Stimulated activated CD4-positive, alpha-beta T cell treated with anti-CD3 and anti-CD28 coated beads, Interleukin-15, amount 100 ng/mL, for 1 hour (primary cell): ENCODE measurements at places on chromosomes 1 and 21.
A peak's percentile ranks its signal among the peaks of the same experiment; 100 is the strongest.

DNA sequence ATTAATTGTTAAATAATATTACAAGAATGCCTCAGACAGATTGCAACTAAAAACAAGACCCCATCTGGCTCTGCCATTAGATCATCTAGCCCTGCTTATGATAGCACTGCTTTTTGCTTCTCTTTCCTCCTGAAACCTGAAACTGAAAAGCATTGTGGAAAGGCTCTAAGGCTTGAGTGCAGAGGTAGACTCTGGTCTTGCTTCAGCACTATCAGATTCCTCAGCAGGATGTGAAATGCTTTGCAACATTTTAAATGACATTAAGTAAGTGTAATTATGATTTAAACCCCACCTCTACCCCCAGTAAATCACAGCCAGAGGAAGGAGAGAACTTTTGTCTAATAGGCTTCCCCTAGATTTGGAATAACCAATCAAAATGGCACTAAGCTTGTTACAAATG, 32.9 kb downstream of the PHC2 start:
- DNase-seq, result no peak

DNA sequence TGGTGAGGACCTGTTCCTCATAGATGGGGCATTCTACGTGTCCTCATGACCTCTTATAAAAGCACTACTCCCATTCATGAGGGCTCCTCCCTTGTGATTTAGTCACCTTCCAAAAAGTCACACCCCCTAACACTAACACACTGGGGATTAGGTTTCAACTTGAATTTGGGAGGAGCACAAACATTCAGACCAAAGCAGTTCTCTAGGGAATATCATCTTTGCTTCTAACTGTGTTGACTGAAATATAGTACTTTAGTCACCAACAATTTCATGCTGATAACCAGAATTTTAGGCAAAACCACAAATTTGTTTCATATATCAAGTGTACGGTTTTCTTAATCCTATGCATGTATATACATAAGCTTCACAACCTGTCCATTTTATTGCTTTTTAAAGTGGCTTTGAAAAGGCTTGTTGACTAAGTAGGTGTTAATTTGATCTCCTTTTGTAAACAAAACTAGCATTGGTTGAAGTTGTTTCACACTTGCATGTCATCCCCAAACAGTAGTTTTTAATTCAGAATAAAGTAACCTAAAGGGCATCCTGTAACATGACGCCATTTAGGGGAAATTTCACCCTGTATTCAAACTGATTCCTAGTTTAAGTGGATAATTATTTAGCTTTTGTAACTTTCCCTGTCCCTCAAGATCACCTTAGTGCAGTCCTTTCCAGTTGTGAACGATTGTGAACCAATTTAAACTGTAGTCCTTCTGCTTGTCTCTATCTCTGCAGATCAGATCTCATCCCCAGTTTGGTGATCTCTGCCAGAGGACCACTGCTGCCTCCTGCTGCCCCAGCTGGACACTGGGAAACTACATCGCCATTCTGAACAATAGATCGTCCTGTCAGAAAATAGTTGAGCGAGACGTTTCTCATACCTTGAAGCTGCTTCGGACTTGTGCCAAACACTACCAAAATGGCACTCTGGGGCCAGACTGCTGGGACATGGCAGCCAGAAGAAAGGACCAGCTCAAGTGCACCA, 141.1 kb downstream of the TLR5 start:
- DNase-seq, result no peak

- no peak for DNase-seq
Measured at GRCh38 chr1:67793562-67793961, 39.7 kb downstream of the GNG12 start.

- DNase-seq, result no peak
Measured at GRCh38 chr1:19274636-19275035, 13.9 kb downstream of the AKR7A3 start.

DNA sequence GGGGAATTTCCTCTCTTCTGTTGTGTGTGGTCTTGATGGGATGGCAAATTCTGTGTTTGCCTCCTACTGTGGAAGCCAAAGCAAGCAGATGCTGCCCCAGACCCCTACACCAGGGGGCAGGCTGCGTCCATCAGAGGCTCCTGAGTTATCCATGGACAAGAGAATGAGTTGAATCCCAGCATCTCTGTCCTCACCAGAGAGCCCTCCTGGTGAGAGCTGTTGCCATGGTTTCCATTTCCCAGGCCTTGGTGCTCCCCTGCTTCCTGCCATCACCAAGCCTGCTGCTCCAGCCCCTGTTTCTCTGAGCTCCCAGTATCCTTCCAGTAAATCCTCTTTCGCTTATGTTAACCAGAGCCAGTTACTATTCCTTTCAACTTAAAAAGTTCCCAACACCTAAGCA, 20.4 kb upstream of the GNG12 start:
- no peak for DNase-seq

- no peak for DNase-seq
Measured at GRCh38 chr1:25469177-25469576, 38.5 kb downstream of the MACO1 start.

GRCh38 chr21:41280115-41280919, 36.3 kb upstream of the FAM3B start:
- DNase-seq, result no peak

- DNase-seq, result no peak
Measured at GRCh38 chr1:242886137-242886536, 361.6 kb upstream of the PLD5 start.

- DNase-seq, result no peak
Measured at GRCh38 chr1:210022044-210022443, 84.0 kb downstream of the SYT14 start.

DNA sequence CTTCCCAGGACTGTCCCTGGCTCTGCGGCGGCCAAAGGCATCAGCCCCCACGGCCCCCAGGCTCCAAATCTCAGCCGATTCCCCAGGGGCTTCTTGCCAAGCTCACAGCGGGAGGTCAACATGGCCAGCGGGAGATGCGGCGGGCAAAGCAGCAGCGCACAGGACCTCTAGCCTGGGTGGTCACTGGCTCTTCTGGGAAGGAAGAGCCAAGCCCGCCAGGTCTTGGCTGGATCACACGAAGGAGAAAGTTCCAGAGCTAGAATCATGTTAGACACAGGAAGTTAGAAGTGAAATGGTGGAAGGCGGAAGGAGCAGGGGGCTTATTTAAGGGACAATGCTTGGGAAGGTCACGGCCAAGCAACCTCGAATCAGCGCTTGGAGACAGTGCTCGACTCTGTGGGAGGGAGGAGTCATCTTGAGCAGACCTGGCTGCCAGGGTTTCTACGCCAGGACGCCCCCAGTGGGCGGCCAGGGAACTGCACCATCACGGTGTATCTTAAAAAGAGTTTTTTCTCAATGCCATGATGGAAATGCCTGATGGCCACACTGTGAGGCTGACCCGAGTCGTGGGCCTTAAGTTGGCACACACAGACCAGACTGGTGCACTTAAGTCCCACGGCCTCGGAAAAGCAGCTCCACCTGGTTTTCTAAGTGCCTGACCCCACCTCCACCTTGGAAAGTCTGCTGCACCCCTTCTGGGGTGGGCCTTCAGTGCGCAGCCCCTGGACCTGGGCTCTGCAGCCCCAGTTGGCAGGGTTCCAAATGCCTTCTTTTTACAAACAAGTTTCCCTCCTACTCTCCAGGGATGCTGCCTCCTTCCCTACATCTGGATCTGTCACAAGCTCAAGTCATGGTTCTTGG, 29.3 kb downstream of the SLC66A1 start:
- DNase-seq, result peak; percentile 50

DNA sequence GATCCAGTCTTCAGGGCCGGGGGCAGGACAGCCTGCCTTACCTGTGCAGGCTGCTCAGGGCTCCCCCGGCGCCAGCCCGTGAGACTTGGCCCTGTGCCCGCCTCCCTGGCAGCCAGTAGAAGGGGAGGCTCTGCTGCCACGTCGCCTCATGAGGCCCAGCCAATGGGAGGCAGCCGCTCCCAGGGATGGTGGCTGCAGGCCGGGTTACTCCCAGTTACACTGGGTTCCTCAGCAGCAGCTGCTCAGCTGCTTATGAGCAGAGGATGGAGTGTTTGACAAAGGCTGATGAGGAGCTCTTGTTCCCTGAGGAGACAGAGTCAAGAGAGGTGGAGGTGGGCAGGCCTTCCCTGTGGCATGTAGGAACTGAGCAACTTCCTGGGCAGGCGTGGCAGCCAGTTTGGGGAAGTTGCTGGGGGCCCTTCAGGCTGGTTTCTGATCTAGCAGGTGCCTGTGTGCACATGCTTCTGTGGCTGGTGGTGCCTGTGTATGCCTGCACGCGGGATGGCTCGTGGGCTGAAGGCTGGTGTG, 5.5 kb downstream of the MFSD2A start:
- no peak for DNase-seq

GRCh38 chr1:24822887-24823286, 77.6 kb downstream of the CLIC4 start:
- no peak for DNase-seq

DNA sequence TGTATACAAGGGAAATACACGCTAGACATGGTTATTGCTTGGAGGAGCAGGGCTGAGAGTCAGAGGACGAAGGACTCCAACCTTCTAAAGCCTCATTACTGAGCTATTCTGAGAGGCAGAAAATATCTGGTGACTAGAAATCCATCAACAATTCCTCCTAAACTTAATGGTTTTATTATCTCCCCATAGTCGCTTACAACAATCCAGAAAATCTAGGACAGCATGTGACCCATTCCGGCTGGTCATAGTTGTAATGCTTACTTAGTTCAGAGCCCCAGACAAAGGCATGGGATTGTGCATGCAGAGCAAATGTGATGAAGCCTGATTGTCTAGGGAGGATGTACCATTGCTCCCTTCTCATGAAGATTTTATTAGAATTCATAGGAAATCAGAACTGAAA, 114.5 kb upstream of the PLXNA2 start:
- DNase-seq, result no peak

DNA sequence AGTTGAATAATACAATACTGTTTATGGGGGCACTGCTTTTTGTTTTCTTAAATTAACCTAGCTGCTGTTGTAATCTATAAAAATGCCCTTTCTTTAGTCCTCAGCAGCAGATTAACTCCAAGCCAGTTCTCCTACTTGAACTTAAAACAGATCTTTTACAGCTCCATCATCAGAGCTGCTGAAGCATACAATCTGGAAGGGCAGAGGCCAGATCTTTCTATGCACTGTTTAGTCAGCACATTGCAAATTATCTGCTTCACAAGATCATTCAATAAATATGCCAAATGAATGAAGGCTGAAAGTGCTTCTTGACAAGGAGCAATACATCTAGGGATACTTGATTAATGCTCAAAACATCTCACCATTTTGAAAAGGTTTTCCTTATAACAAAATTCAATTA, 115.8 kb downstream of the PLPPR5 start:
- DNase-seq, result no peak

GRCh38 chr1:236819856-236820255, 24.8 kb downstream of the MTR start:
- DNase-seq, result no peak

DNA sequence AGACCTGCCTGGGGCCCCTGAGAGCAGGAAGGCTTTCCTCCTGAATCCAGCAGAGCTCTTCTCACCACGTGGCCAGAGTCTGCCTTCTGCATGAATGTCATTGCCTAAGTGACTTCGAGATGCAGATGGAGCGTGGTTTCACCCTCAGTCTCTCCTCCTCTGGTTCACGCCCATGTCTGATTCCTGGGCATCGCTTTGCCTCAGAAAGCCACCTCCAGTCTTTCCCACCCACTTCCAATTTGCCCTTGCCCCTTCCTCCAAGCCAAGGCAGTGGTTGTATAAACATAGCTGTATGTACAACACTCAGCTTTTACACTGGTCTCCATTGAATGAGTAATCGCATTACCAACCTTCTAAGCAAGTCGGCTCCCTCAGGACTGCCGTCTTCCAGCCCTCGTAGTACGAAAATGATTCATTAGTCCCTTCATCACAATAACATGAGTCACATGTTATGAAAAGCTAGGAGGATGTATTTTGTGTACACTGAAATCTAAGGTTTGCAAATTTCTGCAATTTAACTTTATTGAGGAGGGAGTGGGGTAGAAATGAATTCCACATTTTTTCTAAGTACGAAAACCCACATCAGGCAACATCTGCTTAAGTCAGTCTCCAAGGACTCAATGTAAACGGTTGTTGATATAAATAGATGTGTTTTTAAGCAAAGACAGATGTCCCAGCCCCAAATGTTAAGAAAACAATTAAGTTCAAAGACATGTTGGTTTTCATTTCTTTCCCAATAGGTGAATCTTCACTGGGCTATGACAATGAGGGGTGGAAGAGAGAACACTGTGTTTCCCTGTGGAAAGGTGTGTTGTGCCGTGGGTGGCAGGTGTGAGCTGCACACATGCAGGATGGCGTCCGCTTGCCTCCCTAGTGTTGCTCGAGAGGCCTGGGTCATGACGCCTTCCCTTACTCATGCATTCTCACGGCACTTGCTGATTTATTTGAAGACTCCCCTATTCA, 32.3 kb upstream of the ETS2 start:
- DNase-seq, result no peak

DNA sequence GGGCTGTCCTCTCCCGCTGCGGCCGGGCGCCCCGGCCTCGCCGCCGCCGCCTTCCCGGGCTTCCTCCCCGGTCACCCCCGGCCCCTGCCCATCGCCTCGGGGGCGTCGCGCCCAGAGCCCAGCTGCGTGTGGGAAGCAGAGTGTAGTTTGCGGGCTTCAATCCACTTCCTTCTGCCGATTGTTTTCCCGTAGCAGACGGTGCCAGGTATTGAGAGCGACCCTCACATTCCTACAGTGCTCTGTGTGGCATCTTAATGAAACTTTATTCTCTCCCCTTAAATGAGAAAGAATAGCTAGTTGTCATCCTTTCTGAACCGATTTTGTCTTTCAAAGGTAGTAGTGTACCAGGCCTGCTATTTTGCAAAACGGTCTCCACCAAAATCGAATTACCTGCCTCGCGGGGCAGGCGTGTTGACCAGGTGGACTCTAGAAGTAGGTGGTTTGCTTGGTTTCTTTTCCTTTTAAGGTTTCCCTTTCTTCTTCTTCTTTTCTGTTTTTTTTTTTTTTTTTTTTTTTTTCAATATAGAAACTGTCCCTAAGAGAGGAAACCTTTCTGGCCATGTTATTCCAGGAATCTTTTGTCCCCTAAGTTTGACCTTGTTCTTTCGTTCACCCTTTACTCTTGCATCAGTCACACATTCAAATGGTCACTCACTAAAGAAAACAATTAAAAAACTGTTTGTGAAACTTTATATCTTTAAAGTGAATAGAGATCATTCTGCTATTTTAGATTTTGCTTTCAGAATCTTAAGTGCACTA, 881 bp downstream of the USP25 start:
- no peak for DNase-seq

GRCh38 chr1:171792656-171793369, 11.4 kb downstream of the METTL13 start:
- DNase-seq, result no peak

GRCh38 chr1:193321242-193321840, 134.9 kb upstream of the B3GALT2 start:
- DNase-seq, result no peak

GRCh38 chr1:158028969-158029368, 35.5 kb downstream of the KIRREL1 start:
- DNase-seq, result no peak

DNA sequence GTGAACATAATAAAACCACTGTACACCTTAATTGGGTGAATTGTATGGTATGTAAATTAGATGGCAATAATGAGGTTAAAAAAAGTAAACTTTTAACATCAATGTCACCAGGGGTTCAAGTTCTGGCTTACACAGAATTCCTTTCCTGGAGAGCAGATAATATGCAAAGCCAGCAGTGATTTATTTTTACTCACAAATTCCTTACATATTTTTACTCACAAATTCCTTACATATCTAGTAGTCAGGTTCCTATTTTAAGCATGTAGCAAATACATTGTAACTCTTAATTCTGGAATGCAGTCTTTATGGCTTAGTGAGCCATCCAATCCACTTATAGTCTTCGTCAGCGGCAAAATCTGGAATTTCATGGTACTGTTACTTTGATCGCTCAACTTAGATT, 1.3 kb upstream of the UBE4B start:
- no peak for DNase-seq
